Fibroblast of skin of left quadriceps (primary cell): ENCODE measurements at places on chromosomes 12 and 14.

DNA sequence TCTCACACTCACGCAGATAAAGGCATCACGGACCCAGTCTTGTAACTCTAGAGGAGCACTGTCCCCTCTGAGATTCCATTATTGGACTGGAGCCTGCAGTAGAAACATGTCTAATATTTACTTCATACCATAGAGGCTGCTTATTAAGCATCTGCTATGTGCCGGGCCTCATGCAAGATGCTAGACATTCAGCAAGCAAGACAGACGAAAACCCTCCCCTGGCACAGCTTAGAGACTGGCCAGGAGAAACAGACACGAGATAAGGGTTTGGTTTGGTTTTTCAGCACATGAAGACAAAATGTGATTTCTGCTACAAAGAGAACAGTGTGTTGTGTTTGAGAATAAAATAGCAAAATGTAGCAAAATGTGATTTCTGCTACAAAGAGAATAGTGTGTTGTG, 719.2 kb downstream of the MED13L start:
- DNase-seq: no peak

GRCh38 chr12:97386133-97386581, 76.4 kb upstream of the RMST start:
- no peak for DNase-seq

DNA sequence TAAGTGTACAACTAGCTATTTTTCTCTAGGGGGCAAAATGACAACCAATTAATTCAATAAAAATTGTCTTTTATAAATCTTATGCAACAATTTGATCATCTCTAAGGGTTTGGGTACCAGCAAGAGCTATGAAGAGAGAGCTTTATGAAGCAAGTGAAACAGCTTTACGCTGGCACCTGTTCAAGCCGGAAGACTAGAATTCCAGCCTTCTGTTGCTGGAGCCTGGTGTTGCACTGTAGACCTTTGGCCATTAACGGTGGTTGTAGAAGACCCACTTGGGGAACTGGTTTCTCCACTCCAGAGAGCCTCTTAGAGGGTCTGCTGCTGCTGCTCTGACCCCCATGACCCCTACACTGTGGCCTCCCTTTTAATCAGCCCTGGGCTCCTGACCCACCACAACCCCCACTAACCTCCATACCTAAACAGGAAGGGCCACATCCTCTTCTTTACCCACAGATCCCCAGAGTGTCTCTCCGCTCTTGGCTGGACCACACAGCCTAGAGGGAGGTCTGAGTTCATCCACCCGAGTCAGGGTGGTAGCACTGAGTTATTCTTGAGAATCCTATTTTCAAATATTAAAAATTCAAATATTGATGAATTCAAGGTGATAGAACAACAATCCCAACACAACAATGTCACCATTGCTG, 54.6 kb upstream of the STON2 start:
- no peak for DNase-seq

- no peak for DNase-seq
Measured at GRCh38 chr12:116698116-116698515, 39.8 kb downstream of the SPRING1 start.

DNA sequence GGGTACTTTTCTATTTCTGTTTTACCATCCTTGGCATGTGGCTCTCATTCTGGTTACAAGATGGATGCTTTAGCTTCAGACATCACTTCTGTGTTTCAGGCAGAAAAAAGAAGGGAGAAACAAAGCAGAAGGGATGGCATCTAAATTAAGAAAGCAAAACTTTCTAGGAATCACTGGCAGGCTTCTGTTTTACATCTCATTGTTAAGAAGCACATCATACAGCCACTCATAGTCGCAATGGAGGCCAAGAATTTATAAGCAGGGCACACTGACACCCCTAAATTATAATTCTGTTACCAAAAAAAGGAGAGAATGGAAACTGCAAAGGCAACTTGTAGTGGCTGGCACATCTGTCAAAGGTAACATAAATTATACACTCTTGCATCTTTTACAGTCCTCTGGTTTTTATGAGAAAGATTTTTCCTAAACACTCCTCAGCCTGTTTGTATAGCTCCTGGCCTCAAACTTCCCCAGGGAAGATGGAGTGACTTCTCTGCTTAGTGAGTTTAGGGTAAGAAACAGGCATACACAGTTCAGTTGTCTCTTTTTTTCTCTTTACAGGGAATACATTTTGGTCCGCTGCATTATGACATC, 22.0 kb upstream of the LEMD3 start:
- DNase-seq: no peak

DNA sequence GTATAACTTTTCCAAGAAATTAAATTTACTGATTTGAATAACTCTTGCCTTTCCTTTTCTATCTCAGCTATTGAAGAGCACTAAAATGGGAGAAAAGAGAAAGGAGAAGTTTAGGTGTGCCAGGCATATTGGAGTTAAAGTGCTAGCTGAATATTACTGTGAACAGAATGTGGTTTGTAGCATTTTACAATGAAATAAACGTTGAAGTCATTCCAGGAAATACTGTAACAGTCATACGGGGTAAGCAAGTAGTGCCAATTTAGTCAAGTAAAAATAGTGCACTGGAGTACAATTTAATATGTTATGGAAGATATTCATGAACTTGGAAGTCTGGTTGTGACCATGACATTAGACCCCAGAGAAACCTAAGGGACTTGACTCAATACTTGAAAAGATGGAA, 62.1 kb downstream of the E2F7 start:
- no peak for DNase-seq

DNA sequence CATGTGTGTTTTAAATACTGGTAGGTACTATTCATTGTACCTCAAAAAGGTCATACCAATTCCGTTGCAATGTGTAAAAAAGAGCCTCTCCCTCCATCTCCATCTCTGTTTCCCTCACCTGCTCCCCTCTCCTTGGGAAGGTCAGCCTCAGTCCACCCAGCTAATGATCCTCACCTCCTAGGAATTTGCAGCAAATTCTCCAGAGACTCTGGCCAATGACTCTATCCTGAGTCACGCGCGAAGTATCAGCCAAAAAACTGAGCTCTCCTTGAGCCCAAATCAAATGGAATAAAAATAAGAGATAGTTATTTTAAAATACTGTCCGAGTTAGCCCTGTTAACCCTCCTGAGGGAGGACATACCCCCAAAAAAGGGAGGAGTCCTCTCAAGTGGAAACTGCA, 148.4 kb downstream of the DPF3 start:
- peak; percentile 62 for DNase-seq

- no peak for DNase-seq
Measured at GRCh38 chr14:68976160-68977067, 2.7 kb downstream of the ACTN1 start.
